ENCODE measurements at places on chromosomes 12 and 14.
A peak's percentile ranks its signal among the peaks of the same experiment; 100 is the strongest.

- DNase-seq, result no peak
These were observed 322.2 kb upstream of the DIO3 start for GRCh38 chr14:101239065-101239464.

DNA sequence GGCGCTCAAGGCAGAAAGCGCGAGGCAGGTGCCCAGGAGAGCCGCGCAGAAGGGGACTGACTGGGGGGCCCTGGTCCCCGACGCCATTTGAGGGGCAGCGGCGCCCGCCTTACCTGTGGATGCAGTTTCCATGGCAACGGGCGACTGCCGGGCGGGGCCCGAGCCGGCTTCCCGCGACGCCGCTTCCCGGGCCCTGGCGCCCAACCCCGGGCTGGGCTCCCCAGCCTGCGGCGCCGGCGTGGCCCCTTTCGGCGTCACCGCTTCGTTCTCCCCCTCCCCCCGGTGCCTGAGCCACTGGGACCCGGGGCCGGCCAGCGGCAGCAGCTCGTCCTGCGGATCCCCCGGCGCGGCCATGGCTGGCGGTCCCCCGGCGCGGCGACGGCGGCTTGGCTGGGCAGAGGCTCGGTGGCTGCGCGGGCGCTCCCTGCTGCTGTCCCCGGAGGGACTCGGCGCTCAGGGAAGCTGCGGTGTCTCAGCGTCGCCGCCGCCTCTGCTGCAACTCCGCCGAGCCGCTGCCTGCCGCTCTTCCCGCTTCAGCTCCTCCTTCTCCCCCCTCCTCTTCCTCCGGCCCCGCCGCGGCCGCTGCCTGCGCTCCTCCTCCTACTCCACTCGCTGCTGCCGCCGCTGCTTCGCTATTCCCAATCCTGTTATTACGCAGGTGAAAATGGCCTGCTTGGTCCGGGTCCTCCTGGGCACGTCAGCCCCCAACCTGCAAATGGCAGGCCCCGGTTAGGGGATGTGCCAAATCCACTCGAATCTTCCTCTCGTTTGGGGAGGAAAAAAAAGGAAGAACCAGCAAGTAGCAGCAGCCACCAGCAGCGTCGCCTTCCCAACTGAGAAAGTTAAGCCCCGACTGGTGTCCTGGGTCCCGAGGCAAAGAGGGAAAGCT, at the start of gene RTN1:
RTN1 (minus strand) TSS at position 500 of the 889 bp plus-strand sequence; CDS start at position 354, 146 bp downstream.
- DNase-seq, result peak; percentile 82

- DNase-seq, result no peak
These were observed 215.9 kb downstream of the CACNA1C start for GRCh38 chr12:2268471-2269286.

- DNase-seq, result no peak
These were observed 39.4 kb downstream of the ETV6 start for GRCh38 chr12:11688831-11689230.

DNA sequence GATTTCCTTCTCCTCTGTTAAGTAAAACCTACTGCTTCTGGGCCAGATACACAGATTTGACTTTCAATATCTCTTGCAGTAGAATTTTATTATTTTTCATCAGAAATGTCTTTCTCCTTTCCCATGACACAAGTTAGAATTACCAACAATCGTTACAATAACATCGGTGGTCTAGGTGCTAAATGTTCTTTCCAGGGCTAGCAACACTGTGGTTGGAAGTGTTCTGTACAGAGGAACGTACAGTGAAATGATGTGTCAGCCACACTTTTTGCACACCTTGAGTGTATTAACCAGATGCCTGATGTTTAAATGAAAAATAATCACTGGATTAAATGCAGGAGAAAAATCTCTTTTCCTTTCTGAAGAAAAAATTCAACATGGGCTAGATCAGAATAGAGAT, 27.7 kb upstream of the KLRD1 start:
- DNase-seq, result no peak

DNA sequence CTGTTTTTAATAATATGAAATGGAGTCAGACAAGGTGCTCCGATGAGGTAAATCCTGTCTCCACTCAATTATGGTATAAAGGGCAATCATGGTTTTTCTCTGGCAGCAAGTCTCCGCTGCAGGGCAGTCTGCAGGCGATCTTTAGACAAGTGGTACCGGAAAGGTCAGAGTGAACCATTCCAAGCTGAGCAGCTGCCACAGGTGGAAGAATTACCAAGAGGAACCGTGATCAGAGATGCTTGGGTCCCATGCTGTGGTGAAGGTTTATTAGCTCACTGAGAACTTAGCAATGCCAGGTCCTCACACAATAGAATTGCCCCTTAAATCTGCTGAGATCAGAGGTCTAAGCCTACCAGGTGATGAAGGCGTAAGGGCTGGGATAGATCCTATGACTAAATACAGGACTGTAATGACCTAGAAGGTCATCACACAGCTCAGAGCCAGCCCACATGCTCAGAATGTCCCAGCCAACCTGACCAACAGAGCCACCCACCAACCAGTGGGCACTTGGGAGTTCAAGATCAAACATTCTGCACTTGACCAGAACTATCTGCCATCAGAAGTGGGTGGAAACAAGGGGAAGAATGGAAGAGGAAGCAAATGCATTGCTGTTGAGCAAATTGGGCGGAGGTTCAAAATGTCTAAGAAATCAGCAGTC, 175.2 kb upstream of the BCL2L14 start:
- no peak for DNase-seq

- no peak for DNase-seq
These were observed 293.2 kb downstream of the DPF3 start for GRCh38 chr14:72600551-72601330.

DNA sequence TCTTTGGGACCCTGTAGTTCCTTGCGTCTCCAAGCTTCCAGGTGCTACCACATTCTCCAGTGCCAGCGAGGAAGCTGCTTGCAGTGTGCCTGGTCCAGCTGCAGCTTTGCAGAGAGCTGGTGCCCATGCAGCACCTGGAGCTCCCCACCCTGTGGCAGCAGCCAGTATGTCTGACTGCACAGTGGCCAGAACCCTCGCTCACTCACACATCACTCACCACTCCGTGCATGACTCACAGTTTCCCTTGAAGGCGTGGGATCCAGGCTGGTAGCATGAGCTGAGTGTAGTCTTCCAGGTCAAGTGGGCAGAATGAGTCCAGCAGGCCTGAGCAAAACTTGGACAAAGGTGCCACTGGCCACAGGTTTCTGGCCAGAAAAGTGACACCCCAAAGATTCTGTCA, 33.6 kb downstream of the SDR9C7 start:
- no peak for DNase-seq

DNA sequence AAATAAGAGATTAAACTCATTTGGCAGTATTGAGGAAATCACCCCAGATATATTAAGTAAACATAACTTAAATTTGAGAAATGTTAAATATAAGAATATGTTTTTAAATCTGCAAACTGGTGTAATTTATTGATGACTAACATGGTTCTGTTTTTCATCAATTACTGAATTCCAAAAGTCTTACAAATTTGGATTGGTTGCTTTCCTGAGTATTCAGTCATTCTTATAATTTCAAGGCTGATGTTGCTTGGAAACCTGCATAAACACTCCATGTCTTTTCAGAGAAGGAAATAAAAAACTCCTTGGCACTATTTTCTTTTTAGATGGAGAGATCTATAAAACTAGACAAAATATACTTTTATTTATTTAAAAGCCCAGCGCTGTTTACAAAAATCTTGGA, 71.7 kb downstream of the NOVA1 start:
- DNase-seq, result no peak

DNA sequence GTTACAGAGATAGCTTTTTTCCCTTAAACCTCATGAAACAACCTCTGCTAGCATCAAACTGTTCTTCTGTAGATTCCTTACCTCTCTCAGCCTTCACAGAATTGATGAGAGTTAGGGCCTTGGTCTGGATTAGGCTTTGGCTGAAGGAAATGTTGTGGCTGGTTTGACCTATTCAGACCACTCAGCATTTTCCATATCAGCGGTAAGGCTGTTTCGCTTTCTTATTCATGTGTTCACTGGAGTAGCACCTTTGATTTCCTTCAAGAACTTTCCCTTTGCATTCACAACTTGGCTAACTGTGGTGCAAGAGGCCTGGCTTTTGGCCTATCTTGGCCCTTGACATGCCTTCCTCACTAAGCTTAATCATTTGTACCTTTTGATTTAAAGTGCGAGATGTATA, 50.7 kb upstream of the NRXN3 start:
- DNase-seq, result no peak

DNA sequence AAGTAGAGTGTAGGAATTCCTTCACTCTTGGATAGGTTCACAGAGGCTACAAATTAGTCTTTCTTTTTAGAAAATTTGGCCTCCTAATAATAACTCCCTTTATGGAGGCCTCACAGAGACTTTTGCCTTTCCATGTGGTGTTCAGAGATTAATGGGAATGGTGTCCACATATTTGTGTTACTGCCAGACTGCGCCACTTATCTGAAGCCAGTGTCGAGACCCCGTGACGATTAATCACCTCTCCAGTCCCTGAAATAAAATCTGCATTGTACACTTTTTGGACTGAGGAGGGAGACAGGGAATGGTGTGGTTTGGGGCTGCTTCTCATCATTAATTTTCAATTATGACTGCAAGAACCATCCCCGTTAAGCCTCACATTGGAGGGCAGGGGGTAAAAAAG, 980.5 kb downstream of the FLRT2 start:
- DNase-seq, result no peak

DNA sequence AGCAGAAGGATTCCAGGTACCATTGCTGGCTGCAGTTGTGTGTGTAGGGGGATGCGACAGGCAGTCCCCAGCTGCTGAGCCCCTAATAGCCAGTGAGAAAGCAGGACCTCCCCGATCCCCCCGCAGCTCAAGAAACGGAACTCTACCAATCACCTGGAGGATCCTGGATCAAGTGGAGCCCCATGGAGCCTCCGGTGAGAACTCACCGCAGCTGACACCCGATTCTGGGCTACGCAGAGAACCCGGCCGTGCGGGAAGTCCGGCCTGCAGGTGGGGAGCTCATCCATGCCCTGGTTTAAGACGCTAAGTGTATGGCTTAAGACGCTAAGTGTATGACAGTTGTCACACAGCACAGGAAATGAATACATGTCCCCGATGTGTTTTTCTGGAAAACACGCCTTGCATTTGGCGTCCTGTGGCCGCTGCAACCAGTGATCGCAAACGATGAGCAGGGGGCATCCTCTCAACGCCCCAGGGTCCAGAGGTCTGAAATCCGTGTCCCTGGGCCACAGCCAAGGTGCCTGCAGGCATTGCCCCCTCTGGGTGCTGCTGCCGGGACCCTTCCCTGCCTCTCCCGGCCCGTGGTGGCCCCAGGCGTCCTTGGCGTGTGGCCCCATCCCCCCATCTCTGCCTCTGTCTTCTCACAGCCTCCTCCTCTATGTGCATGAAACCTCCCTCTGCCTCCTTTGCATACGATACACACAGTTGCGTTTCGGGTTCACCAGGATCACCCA, 75.1 kb downstream of the KIF26A start:
- DNase-seq, result no peak

DNA sequence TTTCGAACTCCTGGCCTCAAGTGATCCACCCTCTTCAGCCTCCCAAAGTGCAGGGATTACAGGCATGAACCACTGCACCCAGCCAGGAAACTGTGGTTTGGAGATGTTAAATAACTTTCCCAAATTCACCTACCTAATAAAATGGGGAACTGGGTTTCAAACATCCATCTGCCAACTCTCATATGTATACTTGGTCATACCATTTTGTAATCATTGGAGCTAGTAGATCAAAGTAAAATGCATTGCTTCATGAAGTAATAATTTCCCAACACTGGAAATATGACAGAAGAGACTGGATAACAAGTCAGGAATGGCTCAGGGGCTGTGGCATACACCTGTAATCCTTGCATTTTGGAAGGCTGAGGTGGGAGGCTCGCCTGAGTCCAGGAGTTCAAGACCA, 5.3 kb upstream of the HECTD1 start:
- no peak for DNase-seq

DNA sequence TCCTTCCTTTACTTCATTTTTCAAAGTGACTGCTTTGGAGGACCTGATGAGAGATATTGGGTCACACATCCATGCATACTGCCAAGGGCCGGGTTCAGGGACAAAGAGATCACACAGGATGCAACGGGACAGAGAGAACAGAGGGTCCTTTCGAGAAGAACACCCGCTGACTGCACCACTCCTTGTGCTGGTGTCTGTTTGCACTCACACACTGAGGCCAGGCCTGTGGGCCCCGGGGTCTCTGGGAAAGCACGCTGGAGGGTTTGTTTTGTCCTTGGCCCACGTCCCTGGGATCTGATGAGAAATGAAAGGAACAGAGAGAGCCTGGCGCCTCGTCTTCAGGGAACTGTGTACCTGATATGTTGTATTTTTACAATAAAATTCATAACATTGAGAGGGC, 42.2 kb downstream of the PAH start:
- no peak for DNase-seq

DNA sequence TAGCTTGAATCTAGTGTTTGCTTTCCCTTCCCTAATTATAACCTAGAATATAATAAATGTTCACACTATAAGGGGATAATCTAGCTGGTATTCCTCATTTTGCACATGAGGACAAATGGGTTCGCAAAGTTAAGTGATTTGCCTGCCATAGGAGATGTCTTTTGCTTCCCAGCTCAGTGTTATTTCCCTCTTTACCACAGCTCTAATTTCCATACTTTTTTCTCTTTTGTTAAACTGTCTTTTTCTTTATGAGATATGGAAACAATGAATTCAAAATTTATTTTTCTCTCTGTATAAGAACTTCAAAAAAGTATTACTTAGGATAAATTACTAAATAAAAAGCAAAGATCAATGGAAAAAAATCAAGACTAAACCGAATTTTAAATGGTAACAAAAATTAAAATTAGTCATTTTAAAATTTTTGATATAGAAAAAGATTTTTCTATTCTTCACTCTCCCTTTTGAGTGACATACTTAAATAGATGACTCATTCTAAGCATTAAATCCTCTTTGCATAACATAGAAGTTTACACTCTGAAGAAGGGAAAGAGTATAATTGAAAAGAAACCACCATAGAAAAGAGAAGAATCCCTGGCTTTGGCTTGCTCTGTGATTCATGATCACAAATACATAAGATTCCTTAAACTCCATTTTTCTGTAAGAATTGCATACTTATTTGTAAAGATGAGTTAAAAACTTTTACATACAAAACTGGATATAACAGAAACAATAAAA, 97.3 kb downstream of the INSM2 start:
- no peak for DNase-seq

GRCh38 chr12:86233126-86233525, 23.1 kb downstream of the MGAT4C start:
- peak; percentile 75 for DNase-seq

GRCh38 chr14:105385698-105386365, 12.5 kb upstream of the TEX22 start:
- no peak for DNase-seq

- DNase-seq, result no peak
These were observed 1.2 kb downstream of the GLT8D2 start for GRCh38 chr12:104048811-104049210.
